ENCODE measurements at places on chromosomes 5 and 9.
A peak's percentile ranks its signal among the peaks of the same experiment; 100 is the strongest.

GRCh38 chr5:55600497-55601203 lies 65.9 kb upstream of the PLPP1 start:
- H3K4me3 ChIP-seq = no peak overlapping the region
- DNase-seq = no peak

- no peak overlapping the region for H3K27ac ChIP-seq
- H3K4me3 ChIP-seq = no peak overlapping the region
- H3K36me3 ChIP-seq = no peaks in the 10 kb centered on the region
- DNase-seq = no peak
- H3K4me1 ChIP-seq = no peaks in the 10 kb centered on the region
Observed at GRCh38 chr5:121182788-121183490, 668.7 kb upstream of the FTMT start.

GRCh38 chr5:118960557-118960956 lies 27.8 kb downstream of the DTWD2 start:
- no peak for DNase-seq
- no peak overlapping the region for H3K4me3 ChIP-seq
- H3K27ac ChIP-seq = no peak overlapping the region
- H3K36me3 ChIP-seq = peaks cover 3% of the 10 kb centered on the region
- no peaks in the 10 kb centered on the region for H3K27me3 ChIP-seq

DNA sequence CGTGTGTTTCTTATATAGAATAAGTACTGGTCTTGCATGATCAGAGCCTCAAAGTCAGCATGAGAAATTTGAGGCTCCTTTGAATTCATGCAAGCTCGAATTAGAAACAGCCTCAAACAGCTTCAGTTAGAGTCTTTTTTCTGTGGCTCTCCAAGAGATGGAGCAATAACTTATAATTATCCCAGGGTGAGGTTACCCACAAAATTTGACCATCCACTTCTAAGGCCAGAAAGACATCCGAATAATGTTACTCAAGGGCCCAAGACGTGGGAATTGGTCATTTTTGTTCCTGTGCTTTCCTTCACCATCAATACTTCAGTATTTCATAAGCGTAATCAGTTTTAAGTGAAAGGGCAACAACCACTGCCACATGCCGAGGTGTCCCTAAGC lies 89.7 kb downstream of the DAPK1 start:
- peaks cover under 1% of the 10 kb centered on the region for H3K27me3 ChIP-seq
- no peak for DNase-seq
- H3K27ac ChIP-seq = no peak overlapping the region
- H3K36me3 ChIP-seq = no peaks in the 10 kb centered on the region

GRCh38 chr9:98323831-98324135 lies 68.3 kb upstream of the TBC1D2 start:
- no peak overlapping the region for H3K27ac ChIP-seq
- no peak for DNase-seq
- peaks cover 12% of the 10 kb centered on the region for H3K27me3 ChIP-seq
- no peaks in the 10 kb centered on the region for H3K4me1 ChIP-seq
- no peaks in the 10 kb centered on the region for H3K36me3 ChIP-seq
- H3K4me3 ChIP-seq = no peak overlapping the region

DNA sequence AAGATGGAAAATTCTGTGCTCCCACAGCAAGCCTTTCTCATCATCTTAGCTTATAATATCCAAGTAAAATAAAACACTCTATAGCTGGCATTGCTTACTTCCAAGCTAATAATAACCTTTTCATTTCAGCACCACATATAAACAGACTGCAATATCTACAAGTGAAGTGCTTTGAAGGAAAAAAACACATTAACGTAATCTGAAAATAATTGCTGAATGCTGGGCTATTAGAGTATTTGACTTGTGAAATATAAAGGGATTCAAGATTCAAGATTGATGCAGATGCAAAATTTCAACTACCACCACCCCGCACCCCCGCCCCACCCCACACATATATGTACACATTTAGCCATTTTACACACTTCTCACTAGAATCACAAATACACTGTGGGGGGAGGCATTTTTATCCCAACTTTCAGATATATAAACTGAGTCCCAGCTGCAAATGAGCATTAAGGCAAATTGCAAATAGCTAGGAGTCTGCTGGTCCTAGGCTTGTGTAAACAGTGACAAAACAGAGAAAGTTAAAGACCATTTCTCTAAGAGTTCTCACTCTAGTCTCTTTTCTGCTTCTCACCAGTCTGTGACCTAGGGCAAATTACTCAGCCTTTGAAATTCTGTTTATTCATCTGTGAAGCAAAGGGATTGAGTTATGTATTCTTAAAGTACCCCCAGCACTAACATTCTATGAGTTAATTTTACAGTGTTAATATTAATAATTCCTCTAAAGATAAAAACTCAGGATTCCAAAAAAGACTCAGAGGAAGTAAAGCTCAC lies 489.4 kb downstream of the PRELID2 start:
- H3K4me1 ChIP-seq = no peaks in the 10 kb centered on the region
- no peak for DNase-seq
- peaks cover 1% of the 10 kb centered on the region for H3K36me3 ChIP-seq
- no peak overlapping the region for H3K27ac ChIP-seq
- no peak overlapping the region for H3K4me3 ChIP-seq
- H3K27me3 ChIP-seq = no peaks in the 10 kb centered on the region

- no peaks in the 10 kb centered on the region for H3K27me3 ChIP-seq
- H3K4me1 ChIP-seq = no peaks in the 10 kb centered on the region
- H3K36me3 ChIP-seq = peaks cover 5% of the 10 kb centered on the region
- no peak for DNase-seq
Observed at GRCh38 chr9:127522727-127523126, 71.4 kb downstream of the LRSAM1 start.

DNA sequence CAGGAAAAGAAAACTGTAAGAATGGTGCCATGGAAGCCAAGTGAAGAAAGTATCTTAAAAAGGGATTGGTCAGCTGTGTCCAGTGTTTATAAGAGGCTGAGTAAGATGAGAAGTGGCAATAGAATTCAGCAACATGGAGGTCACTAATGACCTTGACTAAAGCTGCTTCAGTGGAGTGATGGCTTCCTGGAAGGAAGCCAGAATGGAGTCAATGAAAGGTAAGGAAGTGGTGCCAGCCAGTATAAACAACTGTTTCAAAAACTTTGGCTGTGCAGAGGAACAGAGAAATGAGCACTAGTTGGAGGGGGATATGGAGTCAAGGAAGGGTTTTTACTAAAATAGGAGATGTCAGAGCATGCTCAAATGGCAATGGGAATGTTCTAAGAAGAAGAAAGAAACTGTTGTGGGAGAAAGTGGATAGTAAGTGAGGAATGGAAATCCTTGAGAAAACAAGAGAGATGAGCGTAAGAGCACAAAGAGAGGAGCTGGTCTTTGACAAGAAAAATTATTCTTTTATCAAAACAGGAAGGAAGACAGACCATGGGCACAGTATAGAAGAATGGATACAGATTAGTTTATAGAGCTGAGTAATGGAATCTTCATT lies 11.1 kb upstream of the NRG2 start:
- H3K27ac ChIP-seq = no peak overlapping the region
- H3K27me3 ChIP-seq = peaks cover 2% of the 10 kb centered on the region
- no peak for DNase-seq
- H3K36me3 ChIP-seq = no peaks in the 10 kb centered on the region
- no peak overlapping the region for H3K4me3 ChIP-seq

- no peaks in the 10 kb centered on the region for H3K4me1 ChIP-seq
- H3K27ac ChIP-seq = no peak overlapping the region
- DNase-seq = no peak
- H3K4me3 ChIP-seq = no peak overlapping the region
Observed at GRCh38 chr5:89929173-89929572, 480.4 kb downstream of the CETN3 start.

DNA sequence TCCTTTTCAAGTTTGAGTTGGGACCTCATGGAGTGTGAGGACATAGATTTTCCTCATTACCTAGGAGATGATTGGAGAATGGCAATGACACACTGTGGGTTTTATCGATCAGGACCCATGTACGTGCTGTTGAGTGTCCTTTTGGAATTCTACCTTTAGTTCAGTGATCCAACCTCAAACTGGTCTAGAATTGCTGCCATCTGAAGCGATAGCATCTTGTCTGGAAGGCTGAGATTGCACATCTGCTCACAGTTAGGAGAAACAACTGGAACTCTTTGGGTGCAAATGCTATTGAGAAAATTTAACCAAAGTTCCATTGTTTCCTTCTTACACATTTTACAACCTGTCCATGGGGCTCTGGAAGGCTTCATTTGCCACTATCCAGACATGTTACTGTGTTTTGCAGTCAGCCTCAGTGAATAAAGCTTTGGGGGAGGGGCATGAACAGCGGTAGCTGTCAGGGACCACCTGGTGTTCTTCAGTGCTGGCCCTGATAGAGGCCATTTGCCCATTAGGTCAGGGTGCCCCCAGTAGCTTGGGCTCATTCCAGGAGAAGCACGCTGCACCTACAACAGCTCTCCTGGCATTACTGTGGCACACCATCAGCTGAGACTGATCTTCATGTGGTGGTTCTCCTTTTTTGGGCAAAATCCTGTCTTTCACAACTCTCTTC lies 123.1 kb downstream of the PDE8B start:
- DNase-seq = no peak
- peaks cover 27% of the 10 kb centered on the region for H3K27me3 ChIP-seq
- H3K4me3 ChIP-seq = no peak overlapping the region
- no peak overlapping the region for H3K27ac ChIP-seq
- no peaks in the 10 kb centered on the region for H3K36me3 ChIP-seq
- H3K4me1 ChIP-seq = no peaks in the 10 kb centered on the region

DNA sequence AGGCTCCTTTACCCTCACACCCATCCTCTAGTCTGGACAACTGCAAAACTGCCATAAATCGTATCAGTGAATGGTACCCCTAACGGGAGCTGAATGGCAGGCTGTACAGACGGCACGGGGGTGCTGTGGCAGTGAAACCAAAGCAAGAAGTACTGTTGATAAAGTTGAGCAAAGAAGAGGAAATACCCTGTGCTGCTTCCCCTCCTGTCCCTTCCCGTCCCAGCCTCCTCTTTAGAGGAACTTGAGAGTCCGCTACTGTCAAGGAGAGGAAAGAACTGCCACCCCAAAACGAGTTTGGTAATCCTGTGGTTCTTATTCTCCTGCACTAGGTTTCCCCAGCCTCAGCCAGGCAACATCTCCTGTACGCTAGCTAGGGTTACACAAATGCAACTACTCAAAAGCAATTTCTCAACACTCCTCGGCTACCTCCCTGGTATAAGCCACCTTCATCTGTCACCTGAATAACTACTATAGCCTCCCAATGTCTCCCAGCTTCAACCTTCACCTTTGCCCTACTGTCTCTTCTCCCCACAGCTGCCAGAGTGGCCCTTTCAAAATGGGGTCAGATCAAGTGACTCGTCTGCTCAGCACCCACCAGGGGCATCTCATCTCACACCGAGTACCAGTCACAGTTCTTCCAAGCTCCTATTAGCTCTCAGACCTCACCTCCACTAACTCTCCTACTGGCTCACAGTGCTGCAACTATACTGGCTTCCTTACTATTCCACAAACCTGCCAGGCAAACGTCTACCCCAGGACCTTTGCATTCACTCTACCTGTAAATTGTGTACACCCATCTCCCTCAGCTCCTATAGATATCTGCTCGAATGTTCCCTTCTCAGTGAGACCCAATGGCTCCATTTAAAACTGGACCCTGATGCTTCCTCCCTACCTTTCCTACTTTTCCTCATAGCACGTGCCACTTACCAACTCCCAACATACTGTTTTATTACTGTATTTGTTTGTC lies 4.1 kb downstream of the GLRX start:
- peak overlapping the region; percentile 73 for H3K27ac ChIP-seq
- peaks cover 38% of the 10 kb centered on the region for H3K36me3 ChIP-seq
- no peak for DNase-seq

- no peak for DNase-seq
- no peaks in the 10 kb centered on the region for H3K4me1 ChIP-seq
- no peak overlapping the region for H3K4me3 ChIP-seq
- no peaks in the 10 kb centered on the region for H3K27me3 ChIP-seq
- H3K27ac ChIP-seq = no peak overlapping the region
- no peaks in the 10 kb centered on the region for H3K36me3 ChIP-seq
Observed at GRCh38 chr9:18060269-18060934, 413.6 kb upstream of the ADAMTSL1 start.

GRCh38 chr5:158642879-158643278 lies 456.8 kb downstream of the EBF1 start:
- no peak overlapping the region for H3K27ac ChIP-seq
- no peaks in the 10 kb centered on the region for H3K4me1 ChIP-seq
- no peak overlapping the region for H3K4me3 ChIP-seq
- peaks cover 25% of the 10 kb centered on the region for H3K27me3 ChIP-seq
- H3K36me3 ChIP-seq = no peaks in the 10 kb centered on the region

DNA sequence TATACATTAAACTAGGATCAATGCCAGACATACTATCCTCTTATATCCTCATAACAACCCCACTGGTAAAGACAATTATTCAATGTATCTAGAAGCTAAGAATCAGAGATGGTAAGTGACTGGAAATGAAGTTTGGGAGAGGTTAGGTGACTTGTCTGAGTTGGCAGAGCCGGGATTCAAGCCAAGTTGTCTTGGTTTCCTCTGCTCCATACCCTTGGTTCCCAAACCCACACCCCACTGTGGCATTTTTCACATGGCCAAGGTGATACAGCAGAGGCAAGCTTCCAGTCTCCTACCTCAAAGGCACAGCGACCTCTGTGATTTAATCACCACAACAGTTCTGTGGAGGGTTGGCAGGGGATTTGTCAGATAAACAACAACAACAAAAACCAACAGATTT lies 34.7 kb upstream of the ADRB2 start:
- no peak overlapping the region for H3K4me3 ChIP-seq
- no peaks in the 10 kb centered on the region for H3K27me3 ChIP-seq

- peaks cover 18% of the 10 kb centered on the region for H3K36me3 ChIP-seq
- no peak for DNase-seq
- H3K27ac ChIP-seq = peak overlapping the region; percentile 94
- peak overlapping the region; percentile 84 for H3K4me3 ChIP-seq
- H3K27me3 ChIP-seq = no peaks in the 10 kb centered on the region
Observed at GRCh38 chr9:19127871-19128500, 694 bp upstream of the PLIN2 start.

- no peaks in the 10 kb centered on the region for H3K27me3 ChIP-seq
- no peaks in the 10 kb centered on the region for H3K36me3 ChIP-seq
- no peak overlapping the region for H3K4me3 ChIP-seq
Observed at GRCh38 chr5:145801195-145801594, 33.9 kb downstream of the PRELID2 start.

GRCh38 chr5:116534964-116535651 lies 39.5 kb downstream of the SEMA6A start:
- H3K27ac ChIP-seq = no peak overlapping the region
- no peak overlapping the region for H3K4me3 ChIP-seq
- no peak for DNase-seq
- no peaks in the 10 kb centered on the region for H3K4me1 ChIP-seq
- H3K27me3 ChIP-seq = no peaks in the 10 kb centered on the region

GRCh38 chr5:29085142-29085541 lies 2046.8 kb upstream of the CDH9 start:
- no peaks in the 10 kb centered on the region for H3K27me3 ChIP-seq
- H3K4me1 ChIP-seq = no peaks in the 10 kb centered on the region
- H3K27ac ChIP-seq = no peak overlapping the region
- no peak for DNase-seq
- no peak overlapping the region for H3K4me3 ChIP-seq

GRCh38 chr9:123460091-123460490 lies 104.1 kb downstream of the CRB2 start:
- H3K4me3 ChIP-seq = no peak overlapping the region
- H3K27ac ChIP-seq = no peak overlapping the region
- peaks cover 7% of the 10 kb centered on the region for H3K36me3 ChIP-seq
- no peak for DNase-seq
- H3K27me3 ChIP-seq = no peaks in the 10 kb centered on the region

GRCh38 chr9:8857068-8857925 lies 1057.7 kb upstream of the DMAC1 start:
- DNase-seq = no peak
- H3K4me1 ChIP-seq = peaks cover 5% of the 10 kb centered on the region
- peaks cover 59% of the 10 kb centered on the region for H3K27me3 ChIP-seq
- no peak overlapping the region for H3K4me3 ChIP-seq
- no peak overlapping the region for H3K27ac ChIP-seq
- H3K36me3 ChIP-seq = peaks cover 2% of the 10 kb centered on the region
